ENCODE measurements at places on chromosomes 3 and 15.

- no peak overlapping the region for H3K27ac ChIP-seq
- no peak for DNase-seq
- H3K4me3 ChIP-seq: no peak overlapping the region
- no peaks in the 10 kb centered on the region for H3K36me3 ChIP-seq
These were observed 12.1 kb upstream of the RYR3 start for GRCh38 chr15:33298631-33299030.

- DNase-seq: peak; percentile 76
- no peaks in the 10 kb centered on the region for H3K36me3 ChIP-seq
- no peaks in the 10 kb centered on the region for H3K27me3 ChIP-seq
These were observed 21.8 kb upstream of the NFKBIZ start for GRCh38 chr3:101827211-101828174.

GRCh38 chr15:35058534-35059054 lies 26.5 kb downstream of the NANOGP8 start:
- no peak for DNase-seq
- no peak overlapping the region for H3K4me3 ChIP-seq
- H3K27ac ChIP-seq: peak overlapping the region; percentile 82
- H3K4me1 ChIP-seq: peaks cover 5% of the 10 kb centered on the region

GRCh38 chr15:75648156-75649000 lies 666 bp downstream of the SNX33 start:
- peak overlapping the region; percentile 81 for H3K4me3 ChIP-seq
- H3K27ac ChIP-seq: peak overlapping the region; percentile 96
- DNase-seq: peak; percentile 80
- no peaks in the 10 kb centered on the region for H3K27me3 ChIP-seq
- H3K4me1 ChIP-seq: peaks cover 44% of the 10 kb centered on the region

GRCh38 chr3:77456906-77457305 lies 417.0 kb downstream of the ROBO2 start:
- H3K4me3 ChIP-seq: no peak overlapping the region
- no peak overlapping the region for H3K27ac ChIP-seq
- H3K27me3 ChIP-seq: no peaks in the 10 kb centered on the region
- no peaks in the 10 kb centered on the region for H3K4me1 ChIP-seq
- no peak for DNase-seq

DNA sequence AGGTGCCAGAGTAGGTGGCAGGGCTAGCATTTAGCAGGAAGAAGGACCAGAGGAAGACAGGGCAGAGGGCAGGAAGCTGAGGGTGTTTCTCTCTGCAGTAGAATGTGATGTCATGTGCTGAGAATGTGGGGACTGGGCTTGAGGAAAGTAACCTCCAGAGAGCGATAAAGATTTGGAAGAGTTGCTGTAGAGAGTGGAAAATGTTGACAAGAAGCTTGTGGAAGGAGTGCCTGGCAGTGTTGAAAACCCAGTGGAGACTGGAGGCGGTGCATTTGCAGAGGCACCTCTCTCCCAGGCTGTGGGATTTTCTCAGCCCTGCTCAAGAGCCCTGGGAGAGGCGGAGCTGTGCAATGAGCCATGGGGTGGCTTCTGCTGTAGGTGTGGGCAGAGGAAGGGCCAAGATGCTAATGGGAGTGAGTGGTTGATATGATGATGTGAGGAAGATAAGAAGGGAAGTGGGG lies 54.8 kb downstream of the MESD start:
- no peaks in the 10 kb centered on the region for H3K27me3 ChIP-seq
- H3K4me1 ChIP-seq: peaks cover 7% of the 10 kb centered on the region
- H3K4me3 ChIP-seq: no peak overlapping the region
- no peak overlapping the region for H3K27ac ChIP-seq
- H3K36me3 ChIP-seq: no peaks in the 10 kb centered on the region
- no peak for DNase-seq

Measured in ovary (tissue), 10 donors.